ENCODE measurements at places on chromosomes 12 and 14. TPM values are rescaled to one million over a fixed set of nuclear protein-coding genes. Genes with fewer than 3 reads are reported as not detected.

Gene CCDC59
- total RNA-seq = 38.9 TPM

Gene SLC8B1
- total RNA-seq = 19.1 TPM

Gene RNASE3
- 0.52 TPM for total RNA-seq

Gene SLC39A2
- not detected for total RNA-seq

Gene TNS2
- total RNA-seq = 226 TPM

- H3K4me1 ChIP-seq = peaks cover 32% of the 10 kb centered on the region
- H3K27ac ChIP-seq = no peak overlapping the region
- no peaks in the 10 kb centered on the region for H3K27me3 ChIP-seq
- H3K4me3 ChIP-seq = no peak overlapping the region
- peaks cover 10% of the 10 kb centered on the region for H3K36me3 ChIP-seq
- no peak for DNase-seq
Observed at GRCh38 chr14:35051796-35052195, 5.7 kb downstream of the FAM177A1 start.

DNA sequence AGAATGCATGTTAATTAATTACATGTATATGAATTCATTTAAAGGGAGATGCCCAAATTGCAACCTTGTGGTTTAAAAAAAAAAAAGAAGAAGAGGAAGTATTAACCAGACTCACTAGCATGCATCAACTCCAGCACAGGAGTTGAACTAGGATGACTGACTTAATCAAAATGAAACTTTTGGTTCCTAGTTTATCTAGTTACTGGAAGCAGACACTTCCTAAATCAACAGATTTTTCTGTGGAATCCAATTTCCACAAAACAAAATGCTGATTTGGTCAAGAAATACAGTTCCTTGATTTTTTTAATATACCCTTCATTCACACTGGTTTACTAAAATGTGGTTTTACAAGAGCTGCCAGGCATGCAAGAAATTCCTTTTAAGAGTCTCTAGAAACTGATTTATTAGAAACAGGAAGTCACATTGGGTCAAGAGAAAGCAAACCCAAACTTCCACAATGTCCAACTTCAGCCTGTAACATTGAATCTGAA lies 41.6 kb downstream of the ITPR2 start:
- no peak overlapping the region for H3K27ac ChIP-seq
- DNase-seq = no peak
- H3K4me3 ChIP-seq = no peak overlapping the region
- H3K4me1 ChIP-seq = peaks cover 60% of the 10 kb centered on the region

GRCh38 chr12:80494836-80495235 lies 50.8 kb downstream of the PTPRQ start:
- no peaks in the 10 kb centered on the region for H3K4me1 ChIP-seq
- no peak overlapping the region for H3K27ac ChIP-seq
- no peak for DNase-seq
- H3K4me3 ChIP-seq = no peak overlapping the region

GRCh38 chr12:47114481-47114892 lies 34.7 kb upstream of the AMIGO2 start:
- H3K27ac ChIP-seq = no peak overlapping the region
- H3K4me1 ChIP-seq = no peaks in the 10 kb centered on the region
- no peak for DNase-seq
- H3K4me3 ChIP-seq = no peak overlapping the region
- H3K27me3 ChIP-seq = no peaks in the 10 kb centered on the region

- no peaks in the 10 kb centered on the region for H3K4me1 ChIP-seq
- no peaks in the 10 kb centered on the region for H3K36me3 ChIP-seq
- no peak overlapping the region for H3K27ac ChIP-seq
- H3K4me3 ChIP-seq = no peak overlapping the region
Observed at GRCh38 chr12:122668268-122668667, 34.9 kb downstream of the HCAR2 start.

DNA sequence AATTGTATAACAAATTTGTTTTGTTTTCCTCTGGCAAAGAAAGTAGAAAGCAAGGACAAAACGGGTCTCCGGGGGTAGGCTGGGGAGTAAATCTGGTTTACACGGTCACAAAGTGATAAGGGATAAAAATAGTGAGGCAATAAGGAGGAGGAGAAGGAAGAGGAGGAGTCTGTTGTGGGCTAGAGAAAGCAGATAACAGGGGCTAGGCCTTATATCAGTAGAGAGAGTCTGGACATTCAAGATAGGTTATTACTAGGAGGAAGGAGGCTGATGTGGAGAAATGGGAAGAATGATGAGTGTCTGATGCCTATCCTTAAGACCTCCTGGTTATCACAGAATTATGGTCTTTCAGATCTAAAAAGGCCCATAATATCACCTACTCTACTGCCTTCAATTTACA lies 83.2 kb upstream of the SSTR1 start:
- H3K4me3 ChIP-seq = no peak overlapping the region
- no peaks in the 10 kb centered on the region for H3K27me3 ChIP-seq
- H3K4me1 ChIP-seq = no peaks in the 10 kb centered on the region
- no peak for DNase-seq

- no peak overlapping the region for H3K4me3 ChIP-seq
- DNase-seq = no peak
- no peaks in the 10 kb centered on the region for H3K27me3 ChIP-seq
- H3K27ac ChIP-seq = no peak overlapping the region
Observed at GRCh38 chr12:79250960-79251755, 386.6 kb downstream of the SYT1 start.
